Spinal cord (tissue), 10 donors: ENCODE measurements at places on chromosomes 16 and 17. TPM values are rescaled to one million over a fixed set of nuclear protein-coding genes. Genes with fewer than 3 reads are reported as not detected.

- H3K4me3 ChIP-seq = no peak within 1 kb of the TSS
- H3K27ac ChIP-seq = no peak within 1 kb of the TSS
- no peaks in the 10 kb centered on the region for H3K4me1 ChIP-seq
These were observed at the start of gene KRTAP1-5 for GRCh38 chr17:41026715-41027471. KRTAP1-5 (minus strand) TSS chr17:41027208; CDS start chr17:41027155, 53 bp downstream.

DNA sequence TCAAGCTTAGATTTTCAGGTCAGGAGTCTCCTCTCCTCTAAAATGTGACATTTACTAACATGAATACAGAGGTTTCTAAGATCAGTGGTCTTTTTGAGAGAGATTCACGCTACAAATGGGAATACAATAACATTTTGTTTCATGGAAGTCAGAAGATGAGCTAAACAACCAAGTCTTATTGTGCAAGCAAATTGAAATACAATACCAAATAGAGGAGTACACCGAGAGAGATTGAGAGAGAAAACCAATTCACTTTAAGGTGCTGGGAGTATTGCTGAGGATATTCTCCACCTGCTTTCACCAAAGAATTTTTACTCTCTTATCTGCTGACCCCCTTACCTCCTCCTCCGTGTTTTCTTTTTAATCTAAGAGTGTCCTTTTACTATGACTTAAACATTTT is 11.5 kb downstream of the VEZF1 start:
- DNase-seq = no peak
- peaks cover 43% of the 10 kb centered on the region for H3K36me3 ChIP-seq

Gene CDH11
- polyA plus RNA-seq = 85.0 TPM

Gene NPIPA1
- polyA plus RNA-seq = 188 TPM

Gene GAS7
- 83.3 TPM for polyA plus RNA-seq
